ENCODE measurements at places on chromosomes 7 and 10.

GRCh38 chr7:17206349-17206905 is 92.0 kb upstream of the AHR start:
- DNase-seq = no peak

- DNase-seq = no peak
These were observed 57.1 kb upstream of the PDGFA start for GRCh38 chr7:576524-577277.

GRCh38 chr7:39509436-39509835 is 56.8 kb upstream of the YAE1 start:
- no peak for DNase-seq

DNA sequence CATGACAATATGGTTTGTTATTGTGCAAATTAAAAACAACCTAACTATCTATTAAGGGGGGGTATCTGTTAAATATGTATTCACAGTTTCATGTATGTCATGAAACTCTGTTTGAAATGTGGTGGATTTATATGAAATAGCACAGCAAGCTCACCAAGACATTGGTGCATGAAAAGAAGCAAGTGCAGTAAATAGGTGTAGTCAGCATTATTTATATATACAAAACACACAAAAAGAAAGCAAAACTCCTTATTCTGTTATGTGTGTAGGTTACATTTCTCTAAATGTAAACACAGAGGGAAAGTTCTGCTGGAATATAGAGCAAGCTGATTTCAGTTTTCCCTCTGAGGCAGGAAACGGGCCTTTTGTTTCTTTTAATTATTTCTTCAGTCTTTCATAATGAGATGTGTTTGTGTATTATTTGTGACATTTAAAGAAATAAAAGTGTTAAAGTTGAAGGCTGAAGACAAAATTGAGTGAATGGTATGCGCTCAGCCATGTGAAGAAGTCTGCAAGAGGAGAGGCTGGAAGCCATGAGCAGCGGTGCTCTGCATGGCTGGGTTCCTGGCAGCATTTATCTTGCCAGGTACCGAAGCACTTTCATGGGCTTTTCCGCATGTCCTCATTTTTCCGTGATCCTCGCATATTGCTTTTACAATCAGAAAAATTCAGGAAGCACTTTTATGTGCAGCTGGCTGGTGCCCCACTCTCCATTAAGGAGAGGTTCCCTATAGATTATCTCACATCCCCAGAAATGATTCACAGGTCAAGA is 38.5 kb downstream of the GRID1 start:
- DNase-seq = no peak

- DNase-seq = no peak
These were observed 30.6 kb downstream of the TSPAN14 start for GRCh38 chr10:80484676-80485075.

GRCh38 chr10:131129544-131129943 is 182.0 kb downstream of the TCERG1L start:
- no peak for DNase-seq

DNA sequence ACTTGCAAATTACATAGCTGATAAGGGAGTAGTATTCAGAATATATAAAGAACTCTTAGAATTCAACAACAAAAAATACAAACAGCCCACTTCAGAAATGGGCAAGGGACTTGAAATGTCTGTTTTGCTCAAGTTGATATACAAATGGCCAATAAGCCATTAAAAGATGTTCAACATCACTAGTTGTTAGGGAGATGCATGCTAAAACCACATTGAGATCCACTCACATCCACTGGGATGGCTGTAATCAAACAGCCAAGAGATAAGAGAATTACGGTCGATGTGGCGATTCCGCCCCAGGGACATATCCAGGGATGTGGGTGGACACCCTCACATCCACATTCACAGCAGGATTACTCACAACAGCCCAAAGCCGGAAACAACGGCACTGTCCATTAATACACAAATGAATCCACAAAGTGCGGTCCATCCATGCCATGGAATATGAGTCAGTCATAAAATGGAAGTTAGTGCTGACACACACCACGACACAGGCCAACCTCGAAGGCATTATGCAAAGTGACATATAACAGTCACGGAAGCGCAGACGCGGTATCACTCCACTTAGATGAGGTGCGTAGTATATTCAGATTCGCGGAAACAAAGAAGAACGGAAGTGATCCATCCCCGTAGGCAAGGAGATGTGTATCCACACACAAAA is 227.8 kb downstream of the DNAJB6 start:
- DNase-seq = no peak

GRCh38 chr7:16561943-16562342 is 35.3 kb downstream of the LRRC72 start:
- DNase-seq = no peak

GRCh38 chr10:98444314-98445006 is 2.3 kb downstream of the HPS1 start:
- no peak for DNase-seq

- DNase-seq = no peak
These were observed 1.2 kb upstream of the SMARCD3 start for GRCh38 chr7:151249732-151250072.

- no peak for DNase-seq
These were observed 901.1 kb upstream of the POT1 start for GRCh38 chr7:125830743-125831142.

DNA sequence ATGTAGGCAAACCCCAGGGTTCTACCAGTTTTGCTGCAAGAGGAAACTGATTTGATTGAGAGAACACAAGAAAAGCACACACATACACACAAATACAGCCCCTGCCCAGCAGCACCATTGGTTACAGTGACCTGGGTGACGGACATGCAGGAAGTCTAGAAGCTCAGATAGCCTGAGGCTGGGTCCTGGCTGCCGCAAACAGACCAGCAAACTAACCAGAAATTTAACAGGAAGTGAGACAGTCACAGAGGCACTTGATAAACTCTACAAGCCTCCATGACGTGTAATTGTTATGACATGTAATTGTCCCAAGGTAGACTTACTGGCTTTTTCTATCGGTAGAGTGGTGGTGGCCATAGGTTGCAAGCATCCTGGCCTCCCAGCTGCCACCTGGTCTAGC is 58.9 kb downstream of the PRKAR2B start:
- no peak for DNase-seq

Data from cortex of kidney (tissue), 1 donor.